ENCODE measurements at places on chromosomes 11 and 22. TPM values are rescaled to one million over a fixed set of nuclear protein-coding genes. Genes with fewer than 3 reads are reported as not detected.

PATE2 gene
- total RNA-seq, result not detected

SPON1 gene
- total RNA-seq, result 0.03 TPM

RRP8 gene
- 14.3 TPM for total RNA-seq

FLRT1 gene
- 1.4 TPM for total RNA-seq

GAB2 gene
- 8.8 TPM for total RNA-seq

CHST1 gene
- total RNA-seq, result 12.5 TPM

HTR3A gene
- not detected for total RNA-seq

CAVIN3 gene
- total RNA-seq, result 237 TPM

NAGA gene
- 12.4 TPM for total RNA-seq

PRG2 gene
- total RNA-seq, result 0.58 TPM

FOXRED2 gene
- 8.3 TPM for total RNA-seq

B4GALNT4 gene
- 42.6 TPM for total RNA-seq

MS4A12 gene
- not detected for total RNA-seq

MIOX gene
- 0.34 TPM for total RNA-seq

CHEK2 gene
- total RNA-seq, result 12.0 TPM

UFD1 gene
- total RNA-seq, result 48.2 TPM

ALKBH8 gene
- total RNA-seq, result 13.8 TPM

DDTL gene
- total RNA-seq, result 0.79 TPM

CD3D gene
- not detected for total RNA-seq

RHOD gene
- total RNA-seq, result not detected

TMEM45B gene
- not detected for total RNA-seq

MN1 gene
- total RNA-seq, result 0.24 TPM

TRIM51 gene
- 1.0 TPM for total RNA-seq

HBB gene
- total RNA-seq, result not detected

LRRC32 gene
- not detected for total RNA-seq

BTG4 gene
- total RNA-seq, result not detected

NCAM1 gene
- total RNA-seq, result 1.4 TPM

OR2AG1 gene
- not detected for total RNA-seq

DDX17 gene
- 409 TPM for total RNA-seq

OR5L2 gene
- total RNA-seq, result not detected

TBX10 gene
- total RNA-seq, result not detected

PPFIBP2 gene
- 0.19 TPM for total RNA-seq

DPAGT1 gene
- 54.7 TPM for total RNA-seq

GPR83 gene
- total RNA-seq, result not detected

TSKU gene
- 20.6 TPM for total RNA-seq

RASSF10 gene
- 0.08 TPM for total RNA-seq

MS4A1 gene
- not detected for total RNA-seq

CCDC116 gene
- not detected for total RNA-seq

KRTAP5-10 gene
- not detected for total RNA-seq

RFPL3 gene
- total RNA-seq, result not detected

ROM1 gene
- 13.0 TPM for total RNA-seq

LMNTD2 gene
- total RNA-seq, result 3.5 TPM

BLID gene
- 3.6 TPM for total RNA-seq

NCF4 gene
- not detected for total RNA-seq

TMEM151A gene
- total RNA-seq, result not detected

CRYBA4 gene
- total RNA-seq, result not detected

APOL5 gene
- not detected for total RNA-seq

SLC22A9 gene
- not detected for total RNA-seq

FXYD6 gene
- 2.5 TPM for total RNA-seq

OR52E8 gene
- not detected for total RNA-seq

TECTA gene
- 0.32 TPM for total RNA-seq

PKDREJ gene
- not detected for total RNA-seq

OR11H1 gene
- not detected for total RNA-seq

DNAJB7 gene
- not detected for total RNA-seq

SSH3 gene
- total RNA-seq, result 10.7 TPM

RFPL2 gene
- total RNA-seq, result not detected

PLEKHA7 gene
- total RNA-seq, result 0.96 TPM

RFPL1 gene
- total RNA-seq, result not detected

GALNT18 gene
- total RNA-seq, result 4.6 TPM
